ENCODE measurements at places on chromosomes 12 and 14.

DNA sequence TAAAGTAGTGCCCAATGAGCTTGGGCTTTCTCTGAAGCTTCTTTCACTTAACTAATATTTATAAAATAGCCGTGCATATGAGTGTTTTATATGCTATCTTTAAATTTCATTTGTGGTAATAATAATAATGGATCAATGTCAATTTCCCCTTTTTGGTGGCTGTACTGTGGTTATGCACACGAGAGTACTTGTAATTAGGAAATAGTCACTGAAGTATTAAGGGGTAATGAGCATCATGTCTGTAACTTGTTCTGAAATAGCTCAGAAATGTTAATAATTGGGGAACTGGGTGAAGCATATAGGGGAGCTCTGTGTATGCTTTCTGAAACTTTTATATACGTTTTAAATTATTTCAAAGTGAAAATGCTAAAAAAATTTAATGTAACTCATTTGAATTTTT is 7.0 kb upstream of the RNASE8 start:
- DNase-seq, result no peak

- DNase-seq, result no peak
Measured at GRCh38 chr12:104890476-104891096, 67.5 kb downstream of the SLC41A2 start.

GRCh38 chr12:26264215-26264838 is 69.0 kb downstream of the SSPN start:
- DNase-seq, result no peak

DNA sequence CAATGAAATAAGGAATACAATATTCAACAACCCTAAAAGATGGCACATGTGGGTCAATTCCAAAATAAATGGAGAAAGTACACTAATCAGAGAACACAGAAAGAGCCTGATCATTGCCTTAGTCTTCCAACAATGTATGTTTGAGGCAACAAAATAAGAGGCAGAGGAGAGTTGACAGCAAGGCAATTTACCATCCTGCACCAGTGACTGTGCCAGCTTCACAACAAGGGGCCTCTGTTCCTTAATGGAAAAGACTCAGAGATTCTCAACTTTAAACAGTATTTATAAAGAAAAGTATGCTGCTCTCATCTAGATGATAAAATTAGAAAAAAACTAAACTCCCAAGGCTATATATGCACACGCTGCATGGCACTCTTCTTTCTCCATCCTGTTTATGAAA is 25.9 kb downstream of the EPS8 start:
- DNase-seq, result no peak

DNA sequence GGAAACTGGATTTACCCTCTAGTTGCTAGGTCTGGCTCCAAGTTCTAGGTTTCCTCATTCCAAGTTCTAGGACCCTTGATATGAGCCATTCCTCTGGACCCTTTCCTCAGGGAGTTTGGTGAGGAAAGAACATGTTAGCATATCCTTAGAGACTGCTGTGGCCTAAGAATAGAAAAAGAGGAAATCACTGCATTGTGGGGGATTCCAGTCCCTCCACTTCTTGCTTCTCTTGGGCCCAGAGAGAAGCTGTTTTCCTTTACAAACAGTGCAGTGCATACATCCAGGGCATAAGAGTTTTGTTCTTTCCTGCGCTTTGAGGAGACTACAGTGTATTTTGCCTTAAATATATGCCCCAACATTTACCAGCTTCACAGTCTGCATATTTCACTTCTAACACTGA is 59.0 kb downstream of the LLPH start:
- DNase-seq, result no peak
